ENCODE measurements at places on chromosomes 12 and 14.

DNA sequence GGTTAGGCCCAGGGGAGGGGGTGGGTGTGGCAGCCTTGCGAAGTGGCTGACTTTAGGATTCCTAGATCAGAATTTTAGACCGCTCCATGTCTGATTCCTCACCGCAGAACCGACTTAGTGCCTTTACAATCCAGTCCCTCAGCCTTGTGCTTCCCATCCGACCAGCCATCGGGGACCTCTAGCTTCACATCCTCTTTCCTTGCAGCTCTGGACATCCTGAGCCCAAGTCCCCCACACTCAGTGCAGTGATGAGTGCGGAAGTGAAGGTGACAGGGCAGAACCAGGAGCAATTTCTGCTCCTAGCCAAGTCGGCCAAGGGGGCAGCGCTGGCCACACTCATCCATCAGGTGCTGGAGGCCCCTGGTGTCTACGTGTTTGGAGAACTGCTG, 557 bp downstream of the COPS7A start:
- no peak for DNase-seq

DNA sequence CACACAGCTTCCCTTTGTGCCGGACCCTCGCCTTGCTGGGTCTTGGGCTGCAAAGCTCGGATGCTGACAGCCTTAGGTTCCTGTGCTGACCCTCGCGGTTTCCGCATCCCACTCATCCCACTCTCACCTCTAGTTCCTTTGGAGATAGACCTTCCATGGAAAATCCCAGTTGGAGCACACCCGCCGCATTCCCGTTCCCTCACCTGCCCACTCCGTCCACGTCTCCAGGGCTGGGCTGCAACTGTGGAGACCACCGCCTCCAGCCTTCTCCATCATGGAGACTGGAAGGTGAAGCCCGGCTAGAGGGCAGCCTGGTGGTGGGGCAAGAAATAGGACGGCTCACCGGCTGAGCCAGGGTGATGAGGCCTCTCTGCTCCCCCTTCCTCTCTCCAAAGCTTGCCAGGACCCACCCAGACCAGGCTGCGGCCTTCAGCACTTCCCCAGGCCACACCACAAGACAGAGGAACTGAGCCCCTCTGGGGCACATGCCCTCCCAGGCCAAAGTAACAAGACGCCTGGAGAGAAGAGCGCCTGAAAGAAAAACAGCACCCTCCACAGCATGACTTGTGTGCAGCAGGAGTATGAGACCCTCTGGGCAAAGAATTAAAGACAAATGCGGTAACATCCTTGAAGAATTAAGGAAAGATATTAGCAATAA, 15.0 kb downstream of the TMEM121 start:
- no peak for DNase-seq

DNA sequence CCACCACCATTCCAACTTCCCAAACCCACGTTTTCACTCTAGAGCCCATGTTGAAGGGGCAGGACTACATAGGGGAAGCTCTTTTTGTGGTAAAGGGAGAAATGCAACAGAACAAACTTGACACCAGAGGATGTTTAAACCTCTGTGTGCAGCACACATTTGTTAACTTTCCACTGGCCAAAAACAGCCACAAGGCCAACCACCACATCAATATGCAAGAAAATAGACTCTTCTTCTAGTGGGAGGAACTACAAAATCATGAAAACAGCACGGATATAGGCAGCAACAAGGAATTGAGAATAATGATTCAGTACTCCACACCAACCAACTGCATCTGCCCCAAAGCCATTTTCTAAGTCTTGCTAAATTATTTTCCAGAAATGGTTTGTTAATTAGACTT, 66.3 kb upstream of the CEP83 start:
- no peak for DNase-seq

GRCh38 chr12:113385282-113385882, 18.3 kb downstream of the SDS start:
- no peak for DNase-seq

DNA sequence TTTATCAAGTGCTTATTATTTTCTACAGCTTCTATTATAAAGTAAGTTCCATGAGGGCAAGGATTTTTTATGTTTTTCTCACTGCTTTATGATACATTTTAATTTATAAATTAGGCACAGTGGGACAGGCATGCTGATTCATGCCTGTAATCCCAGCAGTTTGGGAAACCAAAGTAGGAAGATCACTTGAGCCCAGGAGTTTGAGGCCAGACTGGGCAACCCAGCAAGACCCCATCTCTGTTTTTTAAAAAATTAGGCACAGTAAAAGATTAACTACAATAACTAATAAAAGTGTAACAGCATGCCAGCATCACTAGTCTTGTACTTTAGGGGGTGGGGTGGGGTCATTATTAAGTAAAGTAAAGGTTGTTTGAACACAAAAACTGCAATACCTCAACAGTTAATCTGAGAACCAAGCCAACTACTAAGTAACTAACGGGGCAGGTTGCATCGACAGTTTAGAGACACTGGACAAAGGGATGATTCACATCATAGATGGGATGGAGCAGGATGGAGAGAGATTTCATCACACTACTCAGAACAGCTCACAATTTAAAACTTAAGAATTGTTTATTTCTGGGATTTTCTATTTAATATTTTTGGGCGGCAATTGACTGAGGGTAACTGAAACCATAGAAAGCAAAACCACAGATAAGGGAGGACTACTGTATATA, 119.5 kb downstream of the PLEKHA5 start:
- no peak for DNase-seq
